ENCODE measurements at places on chromosomes 4 and X.

DNA sequence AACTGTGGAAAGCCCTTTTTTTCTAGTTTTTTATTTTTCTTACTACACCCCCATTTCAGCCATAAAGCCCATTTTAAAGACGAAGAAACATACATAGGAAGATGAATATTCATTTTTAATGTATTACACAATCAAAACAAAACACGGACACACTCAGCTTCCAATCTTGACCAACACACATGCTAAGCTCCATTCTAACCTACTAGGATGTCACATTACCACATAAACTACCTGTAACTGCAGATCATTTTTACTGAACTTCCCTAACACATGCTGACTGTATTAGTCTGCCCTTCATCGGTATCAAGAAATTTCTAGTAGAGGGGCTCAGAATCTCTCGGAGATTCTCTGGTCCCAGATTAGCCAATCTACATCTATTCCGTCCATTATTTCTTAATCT, 1.8 kb downstream of the CCNI start:
- no peak for DNase-seq

DNA sequence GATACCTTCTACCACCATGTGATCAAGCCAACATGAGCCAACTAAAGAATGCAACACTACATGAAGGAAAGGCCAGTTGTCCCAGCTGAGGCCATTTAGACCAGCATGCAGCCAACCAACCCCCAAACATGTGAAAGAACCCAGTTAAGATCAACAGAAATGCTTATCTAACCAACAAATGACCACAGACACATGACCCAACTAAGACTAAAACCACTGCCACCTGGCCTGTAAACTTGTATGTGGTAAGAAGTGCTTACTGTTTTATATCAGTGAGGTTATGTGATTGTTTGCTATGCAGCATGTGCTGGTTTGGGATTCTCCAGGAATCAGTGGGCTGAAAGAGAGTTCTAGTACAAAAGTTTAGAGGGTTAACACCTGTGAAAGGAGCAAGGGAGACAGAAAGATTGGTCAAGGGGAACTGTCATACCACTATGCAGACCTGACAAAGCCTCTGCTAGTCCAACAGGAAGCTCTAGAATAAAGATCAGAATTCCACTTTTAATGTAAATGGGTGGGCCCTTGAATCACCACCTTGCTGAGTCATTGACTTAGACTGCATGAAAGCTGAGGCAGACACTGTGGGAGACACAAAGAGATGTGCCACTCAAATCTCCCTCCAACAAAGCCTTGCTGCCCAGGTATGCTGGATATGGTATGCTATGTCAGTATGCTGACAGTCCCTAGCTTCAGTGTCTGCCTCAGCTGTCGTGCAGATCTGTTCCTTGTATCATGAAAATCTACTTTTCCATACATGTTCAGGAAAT, 6.1 kb upstream of the SH3D19 start:
- no peak for DNase-seq

DNA sequence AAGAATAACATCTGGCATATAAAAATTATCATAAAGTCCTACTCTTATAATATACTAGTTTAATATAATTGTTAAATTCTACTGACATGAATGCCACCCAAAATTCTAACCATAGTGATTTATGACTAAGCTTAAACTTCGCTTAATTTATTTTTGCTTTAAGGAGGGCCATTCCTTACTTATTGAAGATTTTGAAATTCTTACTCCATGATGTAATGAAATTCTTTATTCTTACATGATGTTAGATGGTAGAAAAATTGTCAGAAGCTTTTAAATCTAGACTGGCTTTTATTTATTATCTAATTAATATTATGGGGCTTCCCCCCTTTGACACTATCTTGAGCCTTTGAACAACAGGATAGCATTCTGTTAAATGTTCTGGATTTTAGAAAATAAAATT, 19.5 kb upstream of the SUPT20HL2 start:
- no peak for DNase-seq

DNA sequence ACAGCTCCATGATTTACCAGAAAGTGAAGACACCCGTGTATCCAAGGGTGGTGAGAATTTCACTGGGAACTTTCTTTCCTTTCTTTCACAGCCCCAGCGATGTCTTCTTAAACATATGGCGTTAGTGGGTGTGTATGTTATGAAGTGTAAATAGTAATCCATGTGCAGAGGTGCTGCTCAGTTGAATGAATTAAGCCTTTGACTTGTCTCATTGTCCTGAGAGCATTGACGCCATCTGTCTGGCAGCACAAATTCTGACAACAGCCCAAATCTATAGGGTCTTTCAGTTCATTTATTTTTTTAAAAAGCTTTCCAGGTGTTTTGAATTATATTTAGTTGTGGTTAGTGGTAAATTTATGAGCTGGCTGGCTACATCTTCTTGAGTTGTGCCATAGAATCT, 69.4 kb downstream of the CLCN5 start:
- no peak for DNase-seq

GRCh38 chr4:130336585-130337217, 1240.7 kb downstream of the C4orf33 start:
- no peak for DNase-seq
